ENCODE measurements at places on chromosomes 5 and 9.
A peak's percentile ranks its signal among the peaks of the same experiment; 100 is the strongest.

- DNase-seq, result no peak
Observed at GRCh38 chr5:92455011-92455410, 1071.9 kb upstream of the ARRDC3 start.

DNA sequence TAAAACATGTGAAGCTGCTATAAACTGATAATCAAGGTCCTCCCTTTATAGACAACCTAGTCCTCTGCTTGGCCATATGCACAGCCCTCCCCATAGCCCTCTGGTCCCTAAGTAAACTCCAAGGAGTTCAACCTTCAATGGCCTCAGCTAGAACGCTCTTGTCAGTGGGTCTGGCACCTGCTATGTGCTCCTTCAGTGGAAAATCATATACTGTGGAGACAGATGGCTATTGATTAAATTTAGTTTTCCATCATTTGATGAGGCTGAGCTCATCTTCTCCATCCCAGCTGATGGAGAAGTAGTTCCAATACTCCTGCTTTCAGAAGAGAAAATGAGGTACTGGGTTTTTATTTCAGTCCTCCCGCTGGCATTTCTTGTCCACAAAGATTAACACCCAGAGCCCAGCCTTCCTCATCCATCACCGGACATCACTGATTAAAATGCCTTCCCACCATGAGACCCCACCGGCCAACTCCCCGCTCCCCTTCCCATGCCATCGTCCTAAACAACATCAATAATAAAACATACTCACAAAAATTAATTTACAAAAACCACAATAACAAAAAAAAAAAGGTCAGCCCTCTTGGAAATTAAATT lies 134.6 kb downstream of the TRIM32 start:
- no peak for DNase-seq

DNA sequence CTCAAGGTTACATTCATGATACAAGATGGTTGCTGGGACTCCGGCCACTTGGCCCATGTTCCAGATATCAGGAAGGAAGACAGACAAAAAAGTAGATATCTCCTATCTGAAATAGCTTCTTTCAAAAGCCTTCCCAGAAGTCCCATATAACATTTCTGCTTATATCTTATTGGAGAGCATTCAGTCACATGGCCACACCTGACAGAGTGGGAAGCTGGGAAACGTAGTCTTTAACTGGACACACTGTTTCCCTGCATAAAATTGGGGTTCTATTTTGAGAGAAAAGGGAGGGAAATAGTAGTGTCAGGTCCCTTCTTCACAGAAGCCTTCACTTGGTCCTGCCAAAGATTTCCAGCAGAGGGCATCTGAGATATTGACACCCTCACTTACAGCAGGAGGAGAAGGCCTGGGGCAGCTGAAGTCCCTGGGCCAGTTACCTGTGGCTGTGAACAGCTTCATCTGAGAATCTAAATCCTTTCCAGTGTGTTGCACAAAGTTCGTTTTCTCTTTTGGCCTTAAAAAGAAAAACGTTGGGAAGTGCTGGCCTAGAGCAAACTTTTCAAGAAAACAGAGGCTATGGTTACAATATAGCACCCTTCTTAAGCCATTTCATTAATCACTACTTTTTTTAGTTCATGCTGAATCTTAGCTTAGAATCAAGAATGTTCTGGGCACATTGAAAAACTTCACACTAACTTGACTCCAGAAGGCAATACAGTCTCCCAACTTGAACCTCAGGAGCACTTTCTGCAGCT lies 33.5 kb downstream of the SPEF2 start:
- peak; percentile 28 for DNase-seq

GRCh38 chr5:132027027-132027426 lies 15.6 kb upstream of the ACSL6 start:
- no peak for DNase-seq

GRCh38 chr9:3586066-3586465 lies 60.3 kb upstream of the RFX3 start:
- DNase-seq, result no peak

GRCh38 chr5:1541702-1542400 lies 18.1 kb upstream of the LPCAT1 start:
- DNase-seq, result no peak

GRCh38 chr9:104992659-104993058 lies 64.7 kb upstream of the ABCA1 start:
- DNase-seq, result peak; percentile 19

DNA sequence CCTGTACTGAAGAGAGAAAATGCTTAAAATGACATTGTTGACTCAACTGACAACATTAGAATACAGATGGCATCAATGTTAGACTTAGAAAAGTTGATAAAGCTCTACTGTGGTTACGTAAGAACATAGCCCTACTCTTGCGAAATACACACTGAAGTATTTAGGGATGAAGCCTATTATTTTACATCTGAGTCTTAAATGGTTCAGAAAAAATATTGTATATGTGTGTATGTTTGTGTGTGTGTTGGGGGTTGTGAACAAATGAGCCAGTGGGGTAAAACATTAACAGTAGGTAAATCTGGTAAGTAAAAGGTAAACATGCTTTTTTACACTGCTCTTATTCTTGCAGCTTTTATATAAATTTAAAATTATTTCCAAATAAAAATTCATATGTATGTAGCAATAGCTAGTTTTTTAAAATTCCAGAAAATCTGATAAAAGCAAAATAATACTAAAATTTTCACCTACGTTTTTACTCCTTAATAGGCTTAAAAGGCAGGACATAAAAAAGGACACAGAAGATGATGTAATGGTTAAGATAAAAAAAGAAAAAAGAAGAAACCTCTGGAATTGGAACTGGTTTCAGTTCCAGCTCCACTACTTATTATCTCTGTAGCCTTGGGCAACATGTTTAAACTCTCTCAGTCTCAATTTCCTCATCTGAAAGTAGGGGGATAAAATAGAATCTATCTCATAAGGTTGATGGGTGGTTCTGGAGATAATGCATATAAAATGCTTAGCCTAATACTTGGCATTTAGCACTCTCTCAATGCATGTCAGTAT lies 44.3 kb downstream of the GARNL3 start:
- DNase-seq, result no peak

All from cerebellar cortex (tissue), 1 donor.